ENCODE measurements at places on chromosomes 11 and 22. TPM values are rescaled to one million over a fixed set of nuclear protein-coding genes. Genes with fewer than 3 reads are reported as not detected.

The OR2AG1 gene
- total RNA-seq = not detected

The SLN gene
- total RNA-seq = not detected

The WT1 gene
- total RNA-seq = not detected

The MS4A2 gene
- not detected for total RNA-seq

The RDX gene
- 168 TPM for total RNA-seq

The RPLP2 gene
- total RNA-seq = 227 TPM

The RFPL2 gene
- total RNA-seq = not detected

The TMPRSS5 gene
- 0.33 TPM for total RNA-seq

The RAG2 gene
- not detected for total RNA-seq

The RPL27A gene
- 651 TPM for total RNA-seq

The ZNRF3 gene
- total RNA-seq = 7.2 TPM

The CD44 gene
- total RNA-seq = 53.2 TPM

The SMIM38 gene
- total RNA-seq = 0.33 TPM

The OR10A2 gene
- total RNA-seq = not detected

The SYT7 gene
- total RNA-seq = 2.0 TPM

The ZFTA gene
- total RNA-seq = 24.7 TPM

The MS4A3 gene
- total RNA-seq = not detected

The BUD13 gene
- total RNA-seq = 21.4 TPM

The OR52I2 gene
- total RNA-seq = not detected

The MMP27 gene
- not detected for total RNA-seq

The TSPAN18 gene
- 60.3 TPM for total RNA-seq

The ACCS gene
- total RNA-seq = 10.8 TPM

The SLC37A2 gene
- 2.7 TPM for total RNA-seq

The POU2AF2 gene
- not detected for total RNA-seq

The PHLDB1 gene
- 153 TPM for total RNA-seq

The IGSF22 gene
- not detected for total RNA-seq

The MCAT gene
- 18.0 TPM for total RNA-seq

The TEX54 gene
- 0.98 TPM for total RNA-seq

The DNAJB7 gene
- under 0.01 TPM for total RNA-seq

The KLHL35 gene
- total RNA-seq = 2.0 TPM

The OR10D3 gene
- not detected for total RNA-seq

The DERL3 gene
- total RNA-seq = not detected

The CRYBB3 gene
- total RNA-seq = not detected

The RBMXL2 gene
- not detected for total RNA-seq

The NRXN2 gene
- total RNA-seq = not detected

The PANX2 gene
- total RNA-seq = 1.6 TPM

The NAALAD2 gene
- 0.29 TPM for total RNA-seq

The RAC2 gene
- 82.8 TPM for total RNA-seq

All from vein endothelial cell (primary cell).